ENCODE measurements at places on chromosomes 1 and 21. TPM values are rescaled to one million over a fixed set of nuclear protein-coding genes. Genes with fewer than 3 reads are reported as not detected.

GRCh38 chr1:31689379-31689778 is 14.4 kb downstream of the COL16A1 start:
- no peak for DNase-seq

GRCh38 chr1:7954683-7955082 is 6.8 kb upstream of the PARK7 start:
- no peak for DNase-seq

- no peak for DNase-seq
Measured at GRCh38 chr1:43541721-43542401, 11.2 kb downstream of the PTPRF start.

DNA sequence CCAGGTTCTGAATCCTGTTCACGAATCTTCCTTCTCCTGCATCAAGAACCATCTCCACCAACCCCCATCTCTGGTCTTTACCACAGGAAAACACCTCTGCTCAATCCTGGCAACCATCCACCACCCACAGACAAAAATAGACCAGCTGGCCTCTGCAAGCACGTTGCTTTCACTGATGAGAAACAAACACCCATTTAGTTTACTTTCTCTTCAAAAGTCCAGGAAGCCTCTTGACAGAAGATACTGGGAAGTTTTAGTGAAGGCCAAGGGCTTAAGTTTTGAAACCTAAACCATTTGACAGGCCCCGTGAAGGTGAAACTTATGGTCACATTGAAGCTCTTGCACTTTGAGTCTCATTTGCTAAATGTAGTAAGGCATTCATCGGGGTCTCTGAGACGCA is 122.6 kb upstream of the PPP2R5A start:
- peak; percentile 79 for DNase-seq

RAD54L gene
- 51.9 TPM for polyA plus RNA-seq

GRCh38 chr1:33047839-33048305 is 11.2 kb upstream of the AK2 start:
- DNase-seq = no peak

DNA sequence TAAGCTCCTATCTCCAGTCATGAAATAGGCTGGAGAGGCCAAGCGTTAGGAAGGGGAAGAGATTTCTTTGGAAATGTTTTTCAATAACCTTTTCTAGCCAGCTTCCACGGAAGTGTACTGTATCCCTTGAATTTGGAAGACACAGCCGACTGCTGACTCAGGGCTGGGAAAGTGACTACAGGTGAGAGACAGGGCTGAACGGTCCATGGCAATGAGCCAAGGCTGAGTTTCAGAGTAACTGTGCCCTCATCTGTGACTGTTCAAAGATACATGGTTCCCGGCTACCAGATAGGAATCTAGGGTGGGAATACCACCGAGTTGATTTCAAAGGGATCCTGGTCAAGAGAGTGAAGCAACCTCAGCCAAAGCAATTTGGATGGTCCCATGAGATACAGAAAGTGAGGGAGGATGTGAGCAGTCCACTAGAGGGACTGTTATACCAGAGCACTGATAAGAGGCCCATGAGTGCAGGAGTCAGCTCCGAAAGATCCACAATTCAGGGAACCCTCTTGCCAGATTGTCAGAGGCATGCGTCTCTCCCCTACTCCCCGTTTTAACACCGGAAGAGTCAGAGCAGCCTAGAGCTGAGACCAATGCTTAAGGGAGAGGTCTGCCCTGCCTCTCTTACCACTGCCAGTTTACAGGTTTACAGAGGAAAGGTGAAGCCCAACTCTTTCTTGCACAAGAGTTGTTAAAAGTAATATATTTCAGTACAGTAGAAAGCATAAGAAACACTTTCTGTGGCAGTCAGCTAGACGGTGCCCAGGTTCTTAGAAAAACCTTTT is 3.2 kb upstream of the KRTAP19-8 start:
- no peak for DNase-seq

MTARC2 gene
- 4.3 TPM for polyA plus RNA-seq

- DNase-seq = peak; percentile 31
Measured at GRCh38 chr1:234670967-234671626, 61.1 kb upstream of the IRF2BP2 start.

COL8A2 gene
- polyA plus RNA-seq = not detected

RASAL2 gene
- polyA plus RNA-seq = 0.12 TPM

- DNase-seq = no peak
Measured at GRCh38 chr1:246178717-246179311, 328.3 kb downstream of the SMYD3 start.

- DNase-seq = no peak
Measured at GRCh38 chr1:178155481-178156255, 61.8 kb downstream of the RASAL2 start.

DNA sequence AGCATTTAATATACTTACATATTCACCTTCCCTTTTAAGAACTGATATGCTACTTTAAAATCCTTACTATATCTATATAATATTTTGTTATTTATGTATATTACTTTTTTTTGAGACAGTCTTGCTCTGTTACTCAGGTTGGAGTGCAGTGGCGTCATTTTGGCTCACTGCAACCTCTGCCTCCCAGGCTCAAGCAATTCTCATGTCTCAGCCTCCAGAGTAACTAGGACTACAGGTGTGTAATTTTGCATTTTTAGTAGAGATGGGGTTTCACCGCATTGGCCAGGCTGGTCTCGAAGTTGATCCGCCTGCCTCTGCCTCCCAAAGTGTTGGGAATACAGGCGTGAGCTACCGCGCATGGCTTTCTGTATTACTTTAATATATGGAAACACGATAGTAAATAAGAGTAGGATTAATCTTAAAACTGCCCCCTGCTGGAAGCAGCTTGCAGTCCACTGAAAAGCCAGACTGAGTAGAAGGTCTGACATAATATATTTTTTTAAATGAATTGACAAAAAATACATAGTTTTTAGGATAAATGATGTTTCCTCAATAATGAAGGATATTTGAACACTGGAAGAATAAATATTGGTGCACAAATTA is 24.4 kb downstream of the RCAN3 start:
- no peak for DNase-seq

GRCh38 chr1:215526147-215526845 is 40.8 kb upstream of the KCTD3 start:
- peak; percentile 16 for DNase-seq
